ENCODE measurements at places on chromosomes 4 and X.

GRCh38 chr4:87342872-87343271 is 20.2 kb upstream of the HSD17B13 start:
- no peak for DNase-seq

- no peak for DNase-seq
Observed at GRCh38 chr4:65973186-65973585, 302.9 kb upstream of the EPHA5 start.

DNA sequence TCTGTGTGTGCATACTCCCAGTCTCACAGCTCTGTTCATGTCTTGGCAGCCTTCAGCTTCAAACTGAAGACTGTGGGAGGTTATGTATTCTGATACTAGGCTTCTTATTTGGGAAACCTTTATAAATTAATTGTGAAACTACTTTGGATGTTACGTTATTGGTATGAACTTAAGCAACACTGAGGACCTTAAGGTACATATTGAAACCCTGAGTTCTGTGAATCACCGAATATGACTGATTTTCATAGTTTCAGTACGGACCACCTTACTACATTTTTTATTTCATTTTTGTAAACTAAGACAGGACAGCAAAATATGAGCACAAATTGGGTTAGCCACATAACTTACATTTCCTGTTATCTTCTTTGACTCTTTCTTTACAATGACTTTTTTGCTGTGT is 498.4 kb downstream of the PDGFC start:
- no peak for DNase-seq

DNA sequence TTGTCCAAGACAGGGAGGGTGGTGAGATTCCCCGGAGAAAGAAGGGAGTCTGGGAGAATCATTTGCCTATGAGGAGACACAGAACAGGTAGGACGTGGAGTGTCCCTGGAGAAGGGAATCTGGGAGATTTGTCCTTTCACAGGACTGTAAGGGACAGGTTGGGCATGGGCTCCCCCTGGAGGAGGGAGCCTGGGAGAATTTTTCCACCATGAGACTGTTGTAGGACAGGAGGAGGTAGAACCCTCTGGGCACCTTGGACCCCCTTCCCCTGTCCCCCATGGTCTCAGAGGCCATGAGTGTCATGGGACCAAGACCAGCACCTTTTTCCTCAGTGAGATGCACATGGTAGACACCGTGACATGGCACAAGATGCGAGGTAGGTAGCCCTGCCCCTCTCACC is 2.8 kb downstream of the PORCN start:
- DNase-seq = peak; percentile 5

DNA sequence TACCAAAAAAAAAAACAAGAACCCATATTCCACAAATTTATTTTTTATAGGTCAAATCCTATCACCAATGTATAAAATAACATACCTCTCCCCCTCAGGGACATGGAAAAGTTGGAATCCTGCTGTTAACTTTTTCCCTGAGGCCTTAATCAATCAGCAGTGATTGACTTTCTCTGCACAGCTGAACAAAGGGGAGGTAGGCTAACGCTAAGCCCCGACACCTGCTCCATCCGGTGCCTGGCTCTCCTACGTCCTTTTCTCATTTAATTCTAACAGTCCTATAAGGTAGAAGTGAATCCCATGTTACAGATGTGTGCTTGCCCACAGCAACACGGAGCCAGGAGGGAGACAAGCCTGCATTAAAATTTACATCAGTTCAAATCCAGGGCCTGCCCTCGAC is 2.8 kb downstream of the CENPU start:
- no peak for DNase-seq

DNA sequence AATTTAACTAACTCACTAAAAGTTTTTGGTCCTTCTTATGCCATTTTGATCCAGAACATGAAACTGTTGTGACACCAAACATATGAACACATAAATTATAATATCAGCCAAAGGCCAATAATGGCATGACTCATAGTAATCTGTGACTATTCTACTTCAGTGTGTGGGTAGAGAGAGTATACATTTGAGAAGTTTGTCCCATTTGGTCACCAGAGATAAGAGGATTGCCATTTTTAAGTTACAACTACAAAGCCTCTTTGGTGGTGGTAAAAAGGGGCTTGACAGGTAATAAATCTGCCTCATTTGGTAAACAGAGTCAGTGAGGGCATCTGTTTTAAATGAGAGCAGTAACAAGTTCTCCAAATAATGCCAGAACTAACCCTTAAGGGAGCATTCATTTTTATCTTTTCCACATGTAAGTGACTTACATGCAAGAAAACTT is 117.9 kb downstream of the TBC1D19 start:
- no peak for DNase-seq

DNA sequence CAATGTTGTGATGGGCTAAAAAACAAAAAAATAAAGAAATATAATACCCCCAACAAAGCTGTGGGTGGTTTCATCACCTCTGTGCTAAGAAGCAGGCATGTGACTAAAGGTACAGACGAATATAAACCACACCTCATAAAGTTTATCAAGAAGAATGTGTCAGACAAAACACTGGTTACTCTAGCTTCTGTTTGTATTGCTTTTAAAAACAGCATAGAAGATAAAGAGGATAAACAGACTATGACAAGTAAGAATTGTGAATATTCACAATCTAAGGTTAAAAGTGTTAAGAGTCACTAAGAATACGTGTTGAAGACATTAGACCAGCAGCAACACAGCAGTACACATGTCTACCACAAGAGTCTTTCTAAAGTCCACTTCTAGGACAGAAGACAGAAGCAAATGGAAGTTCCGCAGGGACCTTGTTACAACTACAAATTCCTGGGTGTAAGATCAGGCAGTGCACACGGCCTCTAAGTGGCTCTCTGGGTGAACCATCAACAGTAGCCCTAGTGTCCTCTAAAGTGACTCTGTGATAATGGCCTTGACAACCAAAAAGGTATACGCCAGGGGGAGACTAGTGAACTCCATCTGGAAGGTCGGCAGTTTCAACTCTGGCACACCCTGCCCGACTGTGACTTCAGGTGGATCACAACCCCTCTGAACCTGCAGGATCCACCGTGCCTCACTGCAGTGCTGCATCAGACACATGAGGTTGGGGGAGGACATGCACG is 8.3 kb upstream of the FGFBP2 start:
- DNase-seq = no peak

DNA sequence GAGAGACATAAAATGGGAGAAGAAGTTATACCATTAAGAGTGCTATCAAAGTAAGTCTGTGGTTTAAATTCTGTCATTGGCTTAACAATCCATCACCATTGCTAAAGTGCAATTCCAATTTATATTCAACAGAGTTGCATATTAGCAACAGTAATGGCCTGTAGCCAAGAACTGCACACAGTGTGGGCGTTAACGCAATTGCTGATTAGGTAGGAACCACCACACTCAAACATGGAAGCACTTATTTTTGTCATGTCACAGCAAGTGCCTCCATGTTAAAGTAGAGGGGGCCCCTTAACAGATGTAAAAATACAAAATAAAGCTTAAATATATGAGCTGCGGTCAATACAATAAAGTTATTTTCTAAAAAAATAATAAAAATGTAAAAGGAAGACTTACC is 10.8 kb downstream of the LARP7 start:
- DNase-seq = no peak

DNA sequence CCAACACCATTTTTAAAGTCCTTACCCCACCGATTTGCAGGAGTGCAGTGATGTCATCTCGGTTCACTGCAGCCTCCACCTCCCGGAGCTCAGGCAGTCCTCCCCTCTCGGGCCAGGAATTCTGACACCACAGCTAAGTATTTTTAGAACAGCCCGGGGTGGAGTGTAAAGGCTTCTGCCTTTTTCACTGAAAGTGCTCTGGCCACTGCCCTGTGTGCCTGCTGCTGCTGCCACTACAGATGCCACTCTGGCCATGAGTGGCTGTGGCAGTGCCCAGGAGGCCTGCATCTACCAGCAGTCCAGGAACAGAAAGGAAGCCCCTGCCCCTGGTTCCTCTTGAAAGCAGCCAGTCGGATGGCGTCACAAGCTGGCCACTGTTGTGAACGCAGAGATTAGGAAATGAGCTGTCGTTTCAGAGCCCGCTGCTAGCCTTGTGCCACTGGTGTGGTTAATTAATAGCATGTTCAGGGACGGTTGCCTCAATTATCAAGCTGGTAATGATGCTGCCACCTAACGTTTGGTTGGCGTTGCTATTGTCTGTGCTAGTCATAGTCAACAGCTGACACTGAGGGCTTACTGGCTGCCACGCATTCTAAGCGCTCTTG is 23.6 kb upstream of the TBC1D14 start:
- DNase-seq = peak; percentile 37

- no peak for DNase-seq
Observed at GRCh38 chr4:150479657-150480056, 102.3 kb upstream of the MAB21L2 start.

- no peak for DNase-seq
Observed at GRCh38 chrX:133702230-133702629, 283.2 kb downstream of the GPC3 start.

GRCh38 chr4:87112063-87112462 is 108.4 kb downstream of the KLHL8 start:
- no peak for DNase-seq

DNA sequence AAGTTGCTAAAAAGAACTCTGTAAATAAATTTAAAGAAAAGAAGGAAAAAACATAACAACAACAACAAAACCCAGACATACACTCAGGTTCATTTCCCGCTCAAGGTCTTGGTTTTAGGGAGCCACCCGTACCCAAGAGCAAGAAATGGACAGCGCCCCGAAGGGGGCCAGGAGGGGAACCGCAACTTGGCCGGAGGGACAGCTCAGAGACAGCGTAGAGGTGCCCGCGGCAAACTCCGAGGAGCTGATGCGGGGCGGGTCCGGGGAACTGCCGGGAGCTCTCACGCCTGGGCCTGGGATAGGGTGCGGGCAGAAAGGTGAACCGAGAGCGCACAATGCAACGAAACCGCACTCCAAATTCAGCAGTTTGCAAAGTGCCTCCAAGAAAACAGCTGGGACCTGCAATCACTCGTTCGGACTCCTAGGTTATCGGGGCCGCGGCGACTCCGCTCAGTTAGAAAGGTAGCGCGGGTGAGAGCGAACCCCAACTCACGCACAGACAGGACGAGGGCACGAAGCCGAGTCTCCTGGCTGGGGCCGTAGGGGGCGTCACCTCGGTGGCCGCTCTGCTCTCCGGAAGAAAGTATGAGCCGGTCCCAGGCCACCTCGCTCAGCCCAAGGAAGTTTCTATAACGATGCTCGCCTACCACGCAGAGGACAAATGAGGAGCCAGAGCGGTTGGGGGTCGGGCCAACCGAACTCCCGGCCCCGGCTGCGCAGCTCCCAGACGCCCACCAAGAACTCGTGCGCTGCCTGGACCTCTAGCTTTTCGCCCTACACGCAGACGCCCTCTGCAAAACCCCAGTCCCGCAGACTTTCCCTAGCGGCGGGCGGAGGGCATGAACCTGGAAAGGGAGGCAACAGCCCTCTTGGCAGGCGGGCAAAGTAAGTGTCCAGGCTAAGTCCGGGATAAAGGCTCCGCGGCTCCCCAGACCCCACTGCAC is 1.4 kb downstream of the NDNF start:
- DNase-seq = peak; percentile 84

DNA sequence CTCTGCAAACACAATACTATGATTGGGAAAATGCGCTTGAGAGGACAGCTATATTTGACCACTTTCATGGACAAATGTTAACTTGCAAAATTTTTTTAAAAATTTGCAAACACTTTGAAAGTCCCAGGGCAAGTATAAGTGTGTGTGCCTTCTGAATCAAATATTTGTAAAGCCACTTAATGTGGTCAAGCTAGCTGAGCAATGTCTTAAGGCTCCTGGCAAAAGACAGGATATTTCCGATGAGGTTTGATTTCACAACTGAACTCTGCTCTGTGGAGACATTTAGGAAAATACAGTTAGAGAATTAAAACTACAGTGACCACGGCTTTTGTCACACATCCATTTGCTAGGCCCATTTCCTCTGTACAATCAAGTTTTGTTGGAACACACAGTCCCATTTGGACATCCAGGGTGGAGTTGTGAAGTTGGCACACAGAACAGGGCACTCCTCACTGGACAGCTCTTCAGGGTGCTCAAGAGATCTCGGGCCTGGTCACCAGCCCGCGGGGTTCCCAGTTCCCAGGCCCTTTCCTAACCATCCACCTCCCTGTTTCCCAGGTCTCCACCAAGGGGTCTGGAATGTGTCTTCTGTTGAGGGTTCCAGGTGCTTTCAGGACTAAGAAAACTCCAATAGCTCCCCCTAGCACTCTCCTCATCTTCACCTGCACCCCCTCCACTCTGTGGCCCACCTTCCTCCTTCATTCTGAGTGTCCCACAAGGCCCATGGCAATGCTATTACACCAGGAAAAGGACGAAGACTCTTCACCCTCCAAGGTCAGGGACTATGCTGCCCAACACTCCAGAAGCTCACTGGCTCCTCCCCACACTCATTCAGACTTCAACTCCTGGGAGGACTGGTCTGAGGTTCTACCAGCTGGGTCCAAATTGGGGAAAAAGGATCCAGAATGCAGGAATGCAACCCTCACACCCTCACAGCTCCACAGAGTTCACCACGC is 41.9 kb downstream of the XAGE2 start:
- no peak for DNase-seq

GRCh38 chrX:109709129-109709631 is 23.9 kb downstream of the ACSL4 start:
- no peak for DNase-seq

- DNase-seq = no peak
Observed at GRCh38 chr4:109657854-109658418, 45.3 kb downstream of the CASP6 start.

DNA sequence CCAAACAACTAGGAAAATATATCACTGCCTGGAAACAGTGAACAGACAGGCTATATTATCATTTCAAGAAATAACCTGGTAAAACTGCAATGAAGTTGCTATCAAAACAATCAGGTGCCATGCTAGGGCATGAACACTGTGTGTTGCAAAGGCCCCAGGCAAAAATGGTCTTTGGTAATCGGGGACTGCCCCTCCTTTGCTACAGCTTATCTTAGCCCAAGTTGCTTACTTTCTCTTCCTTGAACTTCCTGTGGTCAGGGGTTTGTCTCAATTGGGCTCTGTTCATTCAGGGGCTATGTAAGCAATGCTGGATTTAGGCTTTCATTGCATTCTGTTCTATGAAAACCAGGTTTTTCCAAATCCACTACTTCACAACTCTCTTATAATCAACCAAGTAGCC is 30.4 kb downstream of the SCML1 start:
- no peak for DNase-seq

DNA sequence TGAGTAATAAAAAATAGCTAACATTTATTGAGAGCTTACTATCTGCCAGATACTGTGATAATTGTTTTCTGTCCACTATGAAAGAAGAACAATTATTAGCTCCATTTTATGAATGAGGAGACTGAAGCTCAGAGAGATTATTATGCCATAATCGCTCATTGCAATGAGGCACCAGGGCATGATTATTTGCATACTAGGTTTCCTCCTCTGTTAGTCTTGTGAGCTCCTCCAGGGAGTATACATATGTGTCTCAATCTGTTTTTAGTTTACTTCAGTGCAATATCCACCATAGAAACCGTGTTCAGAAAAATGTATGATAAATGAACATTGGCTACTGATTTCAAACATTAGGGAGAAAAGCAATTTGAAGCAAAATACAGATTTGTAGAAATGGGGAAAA is 139.4 kb upstream of the OTUD4 start:
- no peak for DNase-seq

DNA sequence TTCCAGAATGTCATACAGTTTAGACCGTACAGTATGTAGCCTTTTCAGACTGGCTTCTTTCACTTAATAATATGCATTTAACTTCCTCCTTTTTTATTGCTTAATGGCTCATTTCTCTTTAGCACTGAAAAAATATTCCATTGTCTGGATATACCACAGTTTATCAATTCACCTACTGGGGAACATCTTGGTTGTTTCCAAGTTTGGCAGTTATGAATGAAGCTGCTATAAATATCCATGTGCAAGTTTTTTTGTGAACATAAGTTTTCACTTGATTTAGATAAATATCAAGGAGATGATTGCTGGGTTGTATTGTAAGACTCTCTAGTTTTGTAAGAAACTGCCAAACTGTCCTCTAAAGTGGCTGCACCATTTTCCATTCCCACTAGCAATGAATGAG is 375.5 kb downstream of the PCDH18 start:
- DNase-seq = no peak
